ENCODE measurements at places on chromosomes 2 and 18.

DNA sequence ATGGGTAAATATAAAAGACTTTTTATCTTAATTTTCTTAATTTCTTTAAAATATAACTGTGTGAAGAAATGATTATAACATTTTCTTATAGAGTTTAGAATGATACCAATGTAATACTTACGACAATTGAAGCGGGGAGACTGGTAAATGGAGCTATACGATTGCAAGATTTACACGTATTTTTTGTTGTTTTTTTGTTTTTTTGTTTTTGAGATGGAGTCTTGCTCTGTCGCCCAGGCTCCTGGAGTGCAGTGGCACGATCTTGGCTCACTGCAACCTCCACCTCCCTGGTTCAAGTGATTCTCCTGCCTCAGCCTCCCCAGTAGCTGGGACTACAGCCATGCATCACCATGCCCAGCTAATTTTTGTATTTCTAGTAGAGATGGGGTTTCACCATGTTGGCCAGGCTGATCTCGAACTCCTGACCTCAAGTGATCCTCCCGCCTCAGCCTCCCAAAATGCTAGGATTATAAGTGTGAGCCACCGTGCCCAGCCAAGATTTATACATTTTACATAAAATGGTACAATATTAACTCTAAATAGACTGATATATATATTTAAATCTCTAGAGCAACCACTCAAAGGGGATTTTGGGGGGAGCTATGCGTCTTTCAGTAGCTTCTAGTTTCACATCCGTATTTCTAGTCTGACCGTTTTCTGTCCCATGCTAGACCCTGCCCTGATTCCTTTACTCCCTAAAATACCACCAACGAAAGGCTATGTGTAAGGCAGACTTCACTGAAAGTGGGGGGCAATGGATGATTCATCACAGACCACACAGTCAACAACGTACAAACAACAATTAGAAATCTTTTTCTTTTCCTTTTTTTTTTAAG lies 28.2 kb upstream of the ATG16L1 start:
- no peak for DNase-seq

- DNase-seq, result no peak
Measured at GRCh38 chr2:75021672-75022071, 63.2 kb downstream of the POLE4 start.

GRCh38 chr18:63869851-63870250 lies 17.7 kb upstream of the SERPINB2 start:
- DNase-seq, result no peak

DNA sequence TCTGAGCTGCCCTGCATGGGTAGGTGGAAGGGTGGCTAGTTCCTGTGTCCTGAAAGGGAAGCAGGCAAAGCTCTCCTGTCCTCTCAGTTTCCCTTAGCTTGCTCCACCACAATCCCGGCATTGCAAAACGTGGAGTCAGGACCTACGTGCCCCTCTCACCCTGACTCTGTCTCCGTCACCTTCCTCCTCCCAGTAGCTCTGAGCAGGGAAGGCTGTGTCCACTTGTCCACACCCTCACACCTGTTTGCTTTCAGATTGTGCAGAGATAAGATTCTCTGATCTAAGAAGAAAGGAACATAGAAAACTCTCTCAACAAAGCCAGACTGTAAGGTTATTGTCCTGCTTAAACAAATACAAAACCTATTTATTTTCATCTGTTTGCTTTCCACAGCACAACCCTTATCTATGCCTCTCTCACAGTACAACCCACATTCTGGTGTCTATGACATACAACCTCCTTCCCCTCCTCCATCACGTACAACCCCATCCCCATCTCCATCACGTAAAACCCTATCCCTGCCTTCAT lies 79.0 kb downstream of the ALPK2 start:
- DNase-seq, result no peak

DNA sequence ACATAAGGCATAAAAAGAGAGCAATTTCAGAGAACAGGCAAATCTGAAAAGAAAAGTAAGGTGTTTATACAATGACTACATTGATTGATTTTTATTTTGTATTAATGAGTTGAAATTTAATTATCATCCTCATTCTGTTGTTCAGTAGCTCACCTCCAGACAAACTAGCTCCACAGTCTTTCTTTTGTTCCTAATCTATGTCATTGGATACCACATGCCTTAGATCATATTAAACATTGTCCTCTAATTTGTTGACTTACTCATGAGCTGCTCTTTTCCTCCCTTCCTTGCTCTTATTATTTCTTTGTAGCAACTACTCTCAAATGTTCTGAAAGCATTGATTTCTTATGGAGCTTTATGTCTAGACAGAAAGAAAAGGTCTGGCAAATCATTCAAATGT lies 185.5 kb upstream of the ZSWIM2 start:
- no peak for DNase-seq

DNA sequence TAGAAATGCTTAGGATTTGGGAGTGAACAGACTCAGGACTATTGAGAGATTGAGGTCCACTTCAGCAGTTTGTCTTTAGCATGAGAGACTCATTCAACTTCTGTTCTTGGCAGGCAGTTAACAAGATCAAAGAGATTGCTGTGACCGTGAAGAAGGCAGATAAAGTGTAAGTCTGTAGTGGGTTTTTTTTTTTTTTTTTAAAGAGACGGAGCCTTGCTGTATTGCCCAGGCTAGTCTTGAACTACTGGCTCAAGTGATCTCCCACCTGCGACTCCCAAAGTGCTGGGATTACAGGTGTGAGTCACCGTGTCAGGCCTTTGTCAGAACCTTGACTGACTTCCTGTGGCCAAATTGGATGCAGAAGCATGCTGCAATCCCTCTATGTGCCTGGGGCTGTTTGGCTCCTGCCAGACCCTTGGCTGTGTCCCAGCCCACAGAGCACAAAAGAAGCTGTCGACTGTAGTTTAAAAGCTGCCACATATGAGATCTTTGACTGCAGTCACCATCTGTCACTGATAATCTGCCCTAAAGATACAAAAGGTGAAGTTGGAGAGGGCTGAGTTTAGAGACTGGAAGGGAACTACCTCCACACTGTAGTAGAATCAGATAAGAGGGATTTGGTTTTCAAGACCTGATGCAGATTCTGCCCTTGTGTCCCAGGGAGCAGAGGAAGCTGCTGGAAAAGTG lies 9.9 kb downstream of the CCT7 start:
- DNase-seq, result no peak

DNA sequence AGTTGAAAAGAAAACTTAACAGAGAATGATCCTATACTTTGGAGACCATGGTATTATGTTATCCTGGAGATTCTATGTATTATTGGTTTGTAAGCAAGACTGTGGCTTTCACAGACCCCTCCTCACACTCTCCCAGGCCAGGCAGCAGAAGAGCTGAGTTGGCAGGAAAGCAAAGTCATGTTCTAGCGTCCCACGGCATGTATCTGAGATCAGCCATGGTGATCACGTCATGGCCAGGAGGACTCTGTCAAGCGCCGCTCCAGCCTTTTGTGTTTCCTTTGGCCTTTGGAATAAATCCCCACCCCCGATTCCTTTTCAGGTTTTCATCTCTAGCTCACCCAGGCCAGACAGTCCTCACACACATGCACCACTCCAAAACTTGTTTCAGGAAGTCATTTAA lies 39.1 kb downstream of the LRRC30 start:
- no peak for DNase-seq

GRCh38 chr2:235901243-235901642 lies 266.9 kb downstream of the GBX2 start:
- DNase-seq, result no peak

DNA sequence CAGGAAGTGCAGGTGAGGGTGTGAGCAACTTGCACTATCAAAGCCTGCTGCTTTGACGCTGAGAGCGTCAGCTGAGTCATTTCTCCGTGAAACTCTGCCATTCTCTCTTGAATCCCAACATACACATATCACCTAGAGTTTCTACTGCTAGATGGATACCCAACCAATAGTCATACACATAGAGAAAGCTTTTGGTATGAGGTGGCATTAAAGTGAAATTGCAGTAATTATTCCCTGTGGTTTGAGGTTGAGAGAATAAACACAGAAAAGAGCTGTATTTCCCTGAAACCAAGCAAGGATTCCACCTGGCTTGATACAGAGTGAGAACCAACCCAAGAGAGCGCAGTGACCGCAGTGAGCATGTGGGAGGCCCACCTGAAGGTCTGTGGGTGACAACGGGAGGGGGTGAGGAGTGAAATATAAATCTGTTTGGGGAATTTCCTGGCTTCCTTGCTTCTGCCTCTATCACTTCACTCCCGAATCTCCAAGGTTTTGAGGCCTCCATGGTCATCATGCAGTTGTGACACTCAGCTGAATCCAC lies 28.8 kb upstream of the TMEM18 start:
- no peak for DNase-seq

- DNase-seq, result no peak
Measured at GRCh38 chr2:27323596-27324285, 844 bp upstream of the MPV17 start.

GRCh38 chr2:96899413-96899741 lies 29.5 kb upstream of the SEMA4C start:
- no peak for DNase-seq

GRCh38 chr2:96274355-96275056 lies 8.5 kb downstream of the CIAO1 start:
- no peak for DNase-seq

GRCh38 chr18:39208729-39209128 lies 1643.1 kb upstream of the CELF4 start:
- DNase-seq, result no peak

DNA sequence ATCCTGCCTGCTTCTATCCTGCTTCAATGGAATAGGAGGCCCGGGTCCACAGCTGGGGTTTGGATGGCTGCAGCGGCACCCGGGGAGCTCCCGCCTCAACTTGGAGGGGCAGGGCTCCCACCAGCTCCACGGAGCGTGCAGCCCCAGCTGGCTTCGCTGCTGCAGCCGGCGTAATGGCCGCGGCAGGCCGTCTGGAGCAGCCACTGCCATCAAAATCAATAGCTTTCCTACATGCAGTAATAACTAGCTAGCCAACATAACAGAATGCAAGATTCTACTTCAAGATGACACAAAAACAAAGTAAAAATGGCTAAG lies 154.2 kb upstream of the RMP24 start:
- DNase-seq, result no peak

DNA sequence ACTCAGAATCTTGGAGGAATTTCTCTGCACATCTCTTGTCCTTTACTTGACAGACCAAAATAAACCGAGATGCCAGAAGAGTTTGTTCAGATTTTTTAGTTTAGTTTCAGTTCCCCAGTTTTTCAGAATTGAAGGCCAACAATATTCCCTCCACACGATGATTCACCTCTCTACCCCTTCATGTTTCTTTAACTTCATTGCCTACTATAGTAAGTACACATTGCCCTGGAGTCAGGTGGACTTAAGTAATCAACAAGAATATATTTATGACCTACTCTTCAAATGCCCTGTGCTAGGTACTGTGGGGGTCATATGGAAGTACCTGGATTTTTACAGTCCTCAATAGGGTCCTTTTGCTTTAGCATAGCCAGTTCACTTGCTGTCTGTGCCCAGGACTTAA lies 79.6 kb upstream of the CTLA4 start:
- DNase-seq, result no peak

- DNase-seq, result no peak
Measured at GRCh38 chr2:144944546-144945220, 424.8 kb upstream of the ZEB2 start.

DNA sequence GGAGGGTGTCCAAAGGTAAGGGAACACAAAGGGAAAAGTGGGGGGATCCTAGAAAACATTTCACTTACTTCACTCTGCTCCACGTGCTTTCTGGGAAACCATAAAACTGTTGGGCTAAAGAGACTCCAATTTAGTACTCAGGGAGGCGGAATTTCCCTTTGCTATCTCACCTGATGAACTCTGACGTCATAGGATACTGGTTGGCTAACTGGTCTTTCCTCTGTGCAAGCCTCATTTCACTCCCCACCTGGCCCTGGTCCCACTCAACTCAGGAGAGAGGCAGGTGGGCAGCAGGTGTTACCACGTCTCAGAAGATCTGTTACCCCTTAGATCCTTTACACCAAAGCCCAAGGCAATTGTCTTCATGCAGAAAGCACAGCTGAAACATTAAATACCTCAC lies 51.8 kb upstream of the PMAIP1 start:
- no peak for DNase-seq

DNA sequence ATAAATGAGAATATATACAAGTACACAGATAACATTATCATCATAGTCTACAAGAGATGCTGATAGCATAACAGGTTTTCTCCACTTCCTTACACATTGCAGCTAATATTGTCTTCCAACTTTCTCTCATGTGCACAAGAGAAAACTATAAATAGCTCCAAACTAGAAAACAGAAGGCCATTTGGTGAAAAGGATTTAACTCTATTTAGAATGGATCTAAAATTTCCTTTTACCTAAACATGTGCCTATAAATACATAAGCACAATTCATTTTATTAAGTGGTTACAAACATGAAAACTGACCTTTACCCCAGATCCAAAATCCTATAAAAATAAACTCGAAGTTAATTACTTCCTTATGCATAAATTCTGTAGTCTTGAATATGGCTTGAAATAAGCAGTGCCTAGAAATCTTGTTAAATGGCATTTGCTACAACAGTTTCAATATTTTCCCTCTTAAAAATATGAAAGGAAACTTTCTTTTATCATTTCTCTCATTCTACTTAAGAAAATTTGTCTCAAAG lies 41.6 kb downstream of the SLC25A12 start:
- no peak for DNase-seq

GRCh38 chr2:215619989-215620388 lies 184.1 kb upstream of the FN1 start:
- no peak for DNase-seq

- no peak for DNase-seq
Measured at GRCh38 chr2:39550701-39551285, 113.7 kb upstream of the MAP4K3 start.

DNA sequence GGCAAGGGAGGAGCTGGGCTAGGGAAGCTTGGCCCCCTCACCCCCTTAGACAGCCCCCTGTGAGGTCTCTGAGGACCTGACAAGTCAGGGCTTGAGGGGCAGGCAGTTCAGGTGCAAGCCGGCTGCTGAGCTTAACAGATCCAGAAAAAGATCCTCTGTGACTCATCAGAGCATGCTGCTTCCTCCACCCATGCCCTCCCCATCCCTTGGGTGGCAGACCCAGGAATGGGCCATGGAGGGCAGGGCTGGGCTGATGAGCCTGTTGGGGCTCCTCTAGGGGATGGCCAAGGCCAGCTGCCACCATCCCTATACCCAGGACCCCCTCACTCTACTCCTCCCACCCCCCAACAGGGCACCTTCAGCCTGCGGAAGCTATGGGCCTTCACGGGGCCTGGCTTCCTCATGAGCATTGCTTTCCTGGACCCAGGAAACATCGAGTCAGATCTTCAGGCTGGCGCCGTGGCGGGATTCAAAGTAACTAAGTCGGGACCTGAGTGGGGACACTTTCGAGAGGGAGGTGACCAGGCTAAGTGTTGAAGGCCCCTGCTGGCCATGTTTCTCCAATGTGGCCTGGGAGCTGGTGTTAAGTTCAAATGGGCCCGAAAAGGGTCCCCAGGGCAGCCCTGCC lies 1.9 kb downstream of the SLC11A1 start:
- DNase-seq, result peak; percentile 33

- no peak for DNase-seq
Measured at GRCh38 chr2:128196471-128196931, 105.5 kb downstream of the UGGT1 start.
